ENCODE measurements at places on chromosomes 6 and 20. TPM values are rescaled to one million over a fixed set of nuclear protein-coding genes. Genes with fewer than 3 reads are reported as not detected.
A peak's percentile ranks its signal among the peaks of the same experiment; 100 is the strongest.

The OR12D3 gene
- not detected for total RNA-seq

The C6orf141 gene
- total RNA-seq = not detected

The C20orf144 gene
- total RNA-seq = not detected

DNA sequence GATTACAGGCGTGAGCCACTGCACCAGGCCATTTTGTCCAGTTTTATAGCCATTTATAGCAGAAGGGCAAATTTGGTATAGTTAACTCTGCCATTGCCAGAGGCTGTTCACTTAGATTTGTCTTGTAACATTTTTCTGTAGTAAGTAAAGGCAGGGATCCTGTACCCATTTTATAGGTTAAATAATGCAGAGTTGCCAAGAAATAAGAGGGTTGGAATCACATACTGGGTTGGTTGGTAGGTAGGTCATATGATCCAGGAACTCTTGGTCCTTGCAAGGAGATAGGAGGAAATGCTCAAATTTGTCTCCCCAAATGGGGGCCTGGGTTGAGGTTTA, 68.1 kb downstream of the SHLD1 start:
- DNase-seq = no peak

DNA sequence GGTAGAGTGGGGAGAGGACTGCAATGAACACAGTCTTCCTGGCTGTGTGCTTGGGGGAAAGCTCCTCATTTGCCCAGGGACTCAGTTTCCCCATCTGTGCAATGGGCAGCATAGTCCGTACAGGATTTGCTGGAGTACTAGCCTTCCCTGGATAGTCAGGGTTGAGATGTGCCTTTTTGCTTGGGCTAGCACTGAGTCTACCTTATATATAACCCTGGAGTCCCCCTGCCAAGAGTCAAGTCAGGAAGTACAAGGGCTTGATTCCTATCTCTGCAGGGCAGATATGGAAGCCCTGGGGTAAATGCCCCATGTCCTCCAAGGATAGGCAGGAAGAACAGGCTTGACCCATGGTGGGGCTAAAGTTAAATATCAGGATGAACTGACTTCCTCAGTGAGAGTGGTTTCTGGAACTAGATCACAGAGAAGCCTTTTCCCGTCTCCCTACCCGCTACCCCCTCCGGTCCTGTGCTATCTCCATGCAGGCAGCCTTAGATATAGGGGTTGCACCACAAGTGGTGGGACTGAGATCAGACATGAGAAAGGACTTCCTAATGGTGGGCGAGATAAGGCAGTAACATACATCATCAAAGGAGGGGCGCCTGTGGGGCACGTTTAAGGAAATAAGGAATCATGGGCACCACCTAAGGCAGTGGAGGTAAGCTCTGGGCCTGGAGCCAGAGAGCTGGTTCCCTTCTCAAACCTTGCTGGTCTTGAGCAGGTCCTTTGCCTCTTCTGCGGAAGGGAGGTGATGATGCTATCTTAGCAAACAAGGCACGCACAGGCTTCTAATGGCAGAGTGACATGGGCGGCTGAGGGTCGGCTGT, 157.9 kb downstream of the MRPL14 start:
- peak; percentile 44 for DNase-seq

DNA sequence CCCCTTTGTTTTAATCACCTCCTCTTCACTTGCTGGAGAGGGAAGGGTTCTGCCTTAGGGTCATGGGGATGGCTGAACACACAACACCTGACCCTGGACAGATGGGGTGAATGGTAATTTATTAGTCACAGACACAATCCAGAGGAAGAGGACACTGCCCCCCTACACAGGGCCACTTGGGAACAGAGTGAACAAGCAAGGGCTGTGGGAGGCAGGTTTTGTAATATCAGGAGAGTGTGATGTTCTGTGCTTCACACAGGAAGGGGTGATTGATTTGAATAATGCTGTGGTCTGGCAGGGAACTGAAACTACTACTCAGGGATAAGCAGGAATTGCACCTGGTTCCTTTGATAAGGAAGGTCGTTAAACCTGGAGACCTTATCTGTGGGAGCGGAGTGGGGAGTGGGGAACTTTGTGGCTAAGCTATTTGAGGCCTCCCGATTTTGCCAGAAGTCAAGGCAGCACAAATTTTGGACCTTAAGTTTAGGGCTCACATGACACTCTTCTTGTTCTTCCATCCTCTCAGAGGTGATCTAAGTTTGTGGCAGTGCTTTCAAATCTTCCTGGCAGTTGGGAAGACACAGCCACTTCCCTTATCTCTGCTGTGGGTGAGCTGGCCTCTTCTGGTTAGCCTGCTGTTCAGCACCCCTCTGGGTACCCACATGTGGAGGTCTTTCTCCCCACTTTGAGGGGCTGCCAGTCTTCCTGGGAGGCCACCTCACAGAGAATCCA, 77.8 kb downstream of the CD164 start:
- DNase-seq = no peak

The IRAK1BP1 gene
- total RNA-seq = 7.4 TPM

- no peak for DNase-seq
Observed at GRCh38 chr6:106072501-106073090, 13.5 kb upstream of the PRDM1 start.

DNA sequence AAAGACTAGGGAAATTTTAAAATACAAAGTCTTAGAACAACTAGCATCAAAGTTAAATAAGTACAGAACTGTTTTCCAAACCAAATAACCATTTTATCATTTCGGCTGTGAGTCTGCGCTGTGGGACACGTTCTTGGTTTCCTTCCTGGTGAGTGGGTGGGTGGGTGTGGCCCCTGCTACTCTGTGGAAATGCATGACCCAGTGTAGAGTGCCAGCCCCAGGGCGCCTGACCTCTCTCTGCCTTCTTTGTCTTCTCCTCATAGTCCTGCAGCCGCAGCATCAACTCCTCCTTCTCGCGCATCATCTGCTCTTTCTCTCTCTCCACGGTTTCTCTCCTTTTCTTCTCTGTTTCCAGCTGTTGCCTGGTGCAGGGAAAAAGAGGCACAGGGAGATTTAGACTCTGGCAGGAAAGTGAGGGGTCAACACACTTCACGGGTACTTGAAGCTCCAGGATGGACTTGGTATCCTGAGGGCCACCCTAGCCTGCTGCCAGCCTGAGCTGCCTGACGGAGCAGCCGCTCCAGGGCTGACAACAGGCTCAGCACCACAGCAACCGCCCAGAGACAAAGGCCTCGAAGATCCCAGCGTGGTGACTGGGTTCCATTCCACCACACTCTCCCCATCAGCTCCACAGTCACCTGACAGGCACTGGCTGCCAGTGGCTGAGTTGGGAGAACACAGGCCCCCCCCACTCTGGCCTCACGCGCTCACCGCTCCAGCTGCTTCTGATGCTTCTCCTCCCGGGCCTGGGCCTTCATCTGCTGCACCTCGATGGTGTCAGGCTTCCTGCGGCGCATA, 48.4 kb downstream of the EZR start:
- DNase-seq = peak; percentile 70

GRCh38 chr6:54879188-54879985, 32.8 kb downstream of the FAM83B start:
- no peak for DNase-seq

GRCh38 chr6:40661726-40662125, 74.6 kb upstream of the LRFN2 start:
- DNase-seq = no peak

DNA sequence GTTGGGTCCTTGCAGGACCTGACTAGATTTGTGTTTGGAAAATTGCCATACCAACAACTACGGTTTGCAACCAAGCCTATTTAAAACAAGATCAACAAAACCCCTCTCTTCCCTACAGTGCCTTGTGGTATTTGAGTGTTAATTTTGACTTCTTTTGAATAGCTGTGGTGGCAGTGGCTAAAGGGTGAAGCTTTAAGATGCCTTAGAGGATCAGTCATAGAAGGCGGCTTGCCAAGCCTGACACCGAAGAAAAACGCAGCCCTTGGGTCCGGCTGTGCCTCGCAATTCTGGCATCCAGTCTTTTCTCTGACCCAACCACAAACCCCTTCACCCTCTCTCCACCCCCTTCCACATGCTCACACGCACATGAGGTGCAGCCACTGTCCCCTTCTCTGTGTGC, 32.6 kb downstream of the BMP6 start:
- no peak for DNase-seq

- DNase-seq = no peak
Observed at GRCh38 chr20:31717478-31718201, 5.0 kb downstream of the BCL2L1 start.

The RGL2 gene
- 36.9 TPM for total RNA-seq

The TSPO2 gene
- not detected for total RNA-seq

DNA sequence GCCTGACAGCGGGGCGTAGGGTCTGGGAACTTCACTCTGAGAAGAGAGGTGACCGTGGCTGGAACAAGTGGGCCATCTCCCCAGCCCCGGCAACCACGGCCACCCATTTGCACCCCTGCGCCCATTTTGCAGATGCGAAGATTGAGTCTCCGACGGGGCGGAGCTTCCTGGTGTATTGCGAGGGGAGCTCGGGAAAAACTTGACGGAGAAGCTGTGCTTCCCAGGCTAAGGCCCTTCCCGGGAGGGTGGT, 653 bp downstream of the ZNF335 start:
- DNase-seq = no peak

- DNase-seq = no peak
Observed at GRCh38 chr6:2033544-2033943, 211.9 kb downstream of the GMDS start.

- no peak for DNase-seq
Observed at GRCh38 chr6:95169775-95170174, 407.6 kb upstream of the MANEA start.

DNA sequence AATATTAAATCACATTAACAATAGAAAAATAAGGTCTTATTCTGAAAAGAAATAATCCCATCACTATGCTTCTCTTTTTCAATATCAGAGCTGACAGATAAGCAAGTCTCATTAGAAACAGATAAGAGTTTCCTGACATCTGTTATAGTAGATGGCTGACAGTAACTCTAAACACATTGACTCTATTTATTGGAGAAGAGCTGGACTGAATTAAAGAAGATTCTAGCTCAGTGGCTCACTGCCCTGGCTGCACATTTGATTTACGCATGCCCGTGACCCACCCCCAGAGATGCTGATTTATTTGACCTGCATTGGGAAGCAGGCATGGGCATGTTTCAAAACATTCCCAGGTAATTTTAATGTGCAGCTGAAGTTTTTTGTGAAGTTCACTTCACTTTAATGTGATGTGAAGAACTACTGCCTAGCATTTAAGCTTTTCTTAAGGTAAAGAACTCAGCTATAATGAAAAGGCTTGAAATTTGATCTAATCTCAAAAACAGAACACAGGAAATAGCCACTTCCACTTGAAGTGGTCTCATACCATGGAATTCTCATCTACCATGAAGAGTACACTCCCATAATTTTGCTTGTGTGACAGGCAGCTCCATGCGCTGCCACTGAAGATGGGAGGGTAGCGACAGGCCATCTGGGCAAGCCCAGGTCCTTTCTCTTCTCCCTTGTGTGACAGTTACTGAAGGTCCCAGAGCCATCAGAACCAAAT, 162.3 kb downstream of the TPBG start:
- DNase-seq = no peak

DNA sequence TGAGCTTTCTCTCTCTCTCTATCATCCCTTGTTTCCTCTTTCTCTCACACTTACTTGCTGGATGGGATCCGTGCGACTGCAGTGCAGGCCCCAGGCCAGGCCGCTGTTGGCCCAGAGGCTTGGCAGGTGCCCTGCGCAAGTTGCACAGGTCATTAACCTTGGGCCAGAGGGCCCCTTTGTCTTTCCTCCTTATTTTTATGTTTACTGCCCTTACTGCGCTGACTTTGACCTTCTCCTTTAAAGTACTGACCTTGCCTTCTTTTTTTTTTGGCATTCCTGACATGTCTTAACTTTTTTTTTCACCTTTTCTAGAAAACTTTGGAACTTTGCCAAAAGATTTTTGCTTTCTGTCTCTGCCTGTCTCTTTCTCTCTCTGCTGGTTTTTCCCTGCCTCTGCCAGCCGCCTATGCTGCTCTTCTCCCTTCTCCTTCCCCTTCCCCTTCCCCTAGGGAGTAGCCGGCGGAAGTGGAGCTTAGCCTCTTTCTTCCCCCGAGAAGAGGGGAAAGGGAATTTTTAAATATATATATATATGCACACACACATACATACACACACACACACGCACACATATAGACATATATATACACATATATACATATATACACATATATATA, 59.6 kb upstream of the CDH4 start:
- no peak for DNase-seq

GRCh38 chr20:48431653-48432493, 395.9 kb downstream of the PREX1 start:
- no peak for DNase-seq

GRCh38 chr20:32236048-32236533, 28.4 kb downstream of the POFUT1 start:
- no peak for DNase-seq

DNA sequence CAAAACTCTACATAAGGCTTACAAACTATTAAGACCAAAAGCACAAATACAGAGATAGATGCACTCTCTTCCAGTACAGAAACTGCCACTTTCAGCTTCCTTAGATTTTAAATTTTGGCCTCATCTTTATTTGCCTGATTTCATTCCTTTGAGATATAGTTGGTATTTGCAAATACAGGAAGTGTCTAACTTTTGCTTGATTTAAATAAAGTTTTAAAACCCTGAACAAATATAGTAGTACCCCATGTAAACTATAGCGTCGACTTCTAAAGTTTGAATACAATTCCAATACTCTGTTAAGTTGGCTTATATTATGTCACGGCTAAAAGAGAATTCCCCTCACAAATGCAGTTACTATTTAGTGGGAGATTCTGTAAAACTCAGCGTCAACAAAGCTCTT, 1.2 kb upstream of the CLDN20 start:
- no peak for DNase-seq

GRCh38 chr20:23643659-23644058, 5.9 kb upstream of the CST3 start:
- no peak for DNase-seq

The GNRH2 gene
- not detected for total RNA-seq

The COL12A1 gene
- 29.7 TPM for total RNA-seq

DNA sequence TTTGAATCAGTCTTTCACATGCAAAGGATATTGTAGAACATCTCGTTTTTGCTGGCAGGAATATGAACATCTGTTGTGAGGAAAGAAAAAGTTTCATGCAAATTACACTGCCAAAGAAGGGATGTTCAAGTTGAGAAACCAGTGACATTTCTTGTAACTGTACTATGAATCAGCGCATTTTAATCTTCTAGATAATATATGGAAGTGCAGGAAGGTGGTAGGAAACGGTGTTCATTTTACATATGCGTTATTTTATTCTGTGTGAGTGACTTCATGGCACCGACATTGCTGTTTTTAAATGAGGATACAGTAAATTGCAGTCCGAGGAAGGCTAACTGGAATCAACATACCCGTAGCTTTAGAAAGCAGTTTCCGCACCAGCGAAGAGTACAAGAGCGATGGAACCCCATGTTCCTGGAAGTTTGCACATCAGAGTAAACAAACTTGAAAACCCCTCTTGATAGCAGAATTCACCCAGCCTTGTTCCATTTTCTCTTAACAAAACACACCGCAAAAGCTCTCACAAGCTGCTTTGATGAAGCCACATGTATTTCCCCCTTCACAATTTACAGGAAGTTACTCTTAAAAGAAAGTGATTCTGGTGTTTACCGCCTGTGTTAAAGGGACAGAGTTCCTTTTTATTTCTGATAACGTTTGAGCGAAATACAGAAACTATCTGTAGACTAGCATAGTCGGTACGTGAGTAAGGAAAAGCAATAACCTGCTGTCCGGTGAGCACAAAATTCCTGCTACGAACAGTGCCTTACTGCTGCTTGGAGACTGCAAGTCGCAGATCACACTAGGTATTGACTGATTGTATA, 11.5 kb downstream of the PRDM1 start:
- DNase-seq = no peak

- no peak for DNase-seq
Observed at GRCh38 chr6:44675449-44675848, 287.9 kb downstream of the CDC5L start.

Data from right atrium auricular region (tissue), 2 donors.